ENCODE measurements at places on chromosomes 7 and 10. TPM values are rescaled to one million over a fixed set of nuclear protein-coding genes. Genes with fewer than 3 reads are reported as not detected.

NAT16 gene
- polyA plus RNA-seq: not detected

RELN gene
- polyA plus RNA-seq: 14.3 TPM

GRCh38 chr7:2417981-2418481 is 14.6 kb downstream of the CHST12 start:
- DNase-seq: no peak

DNA sequence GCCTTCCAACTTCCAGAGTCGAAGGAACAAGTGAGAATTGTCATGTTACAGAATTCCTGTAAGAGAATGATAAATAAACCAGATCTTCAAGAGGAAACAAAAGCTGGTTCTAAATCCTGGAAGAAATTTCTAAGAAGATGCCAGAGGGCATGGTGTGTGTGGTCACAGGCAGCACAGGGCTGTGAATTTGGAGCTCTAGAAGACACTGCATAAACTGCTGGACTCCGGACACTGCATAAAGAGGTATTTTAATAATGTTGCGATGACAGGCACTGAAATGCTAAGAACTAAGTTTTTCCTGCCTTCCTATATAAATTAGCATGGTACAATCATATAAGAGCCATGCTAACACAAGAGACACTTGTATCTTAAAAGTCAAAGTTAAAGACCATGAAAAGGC is 86.0 kb downstream of the LARP4B start:
- no peak for DNase-seq

DNA sequence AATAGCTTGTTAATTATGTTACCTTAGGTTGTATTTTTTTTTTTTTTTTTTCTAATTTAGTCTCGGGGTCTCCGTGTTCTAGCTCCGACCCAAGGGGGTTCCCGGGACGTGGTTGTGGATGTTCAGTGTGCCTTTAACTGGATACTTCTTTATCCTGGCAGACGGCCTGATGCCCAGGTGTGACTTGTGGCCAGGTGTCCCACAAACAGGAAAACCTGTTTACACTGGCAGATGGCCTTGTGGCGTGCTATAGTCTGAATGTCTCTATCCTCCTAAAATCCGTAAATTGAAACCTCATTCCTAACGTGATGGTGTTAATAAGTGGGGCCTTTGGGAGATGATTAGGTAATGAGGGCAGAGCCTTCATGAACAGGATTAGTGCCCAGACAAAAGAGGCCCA is 546.4 kb upstream of the C7orf33 start:
- no peak for DNase-seq

- DNase-seq: no peak
These were observed 380.7 kb downstream of the TCERG1L start for GRCh38 chr10:130930821-130931220.

DNA sequence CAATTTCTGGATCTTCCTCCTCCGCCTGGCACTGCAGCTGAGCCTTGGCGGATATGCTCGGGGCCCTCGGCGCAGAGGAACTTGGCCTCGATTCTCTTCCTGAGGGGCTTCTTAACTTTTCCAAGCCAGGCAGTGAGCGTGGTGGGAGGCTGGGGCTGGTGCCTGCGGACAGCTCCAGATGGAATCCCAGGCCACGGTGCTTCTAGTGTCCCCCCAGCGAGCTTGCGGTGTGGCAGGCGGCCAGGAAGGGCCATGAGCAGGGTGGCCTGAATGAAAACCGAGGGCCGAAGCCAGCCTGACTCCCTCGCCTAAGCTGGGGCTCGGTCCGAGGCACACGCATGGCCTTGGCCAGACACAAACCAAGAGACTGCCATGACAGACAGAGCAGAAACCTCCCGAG is 31.3 kb downstream of the RCC1L start:
- DNase-seq: no peak
